ENCODE measurements at places on chromosomes 11 and 22.

DNA sequence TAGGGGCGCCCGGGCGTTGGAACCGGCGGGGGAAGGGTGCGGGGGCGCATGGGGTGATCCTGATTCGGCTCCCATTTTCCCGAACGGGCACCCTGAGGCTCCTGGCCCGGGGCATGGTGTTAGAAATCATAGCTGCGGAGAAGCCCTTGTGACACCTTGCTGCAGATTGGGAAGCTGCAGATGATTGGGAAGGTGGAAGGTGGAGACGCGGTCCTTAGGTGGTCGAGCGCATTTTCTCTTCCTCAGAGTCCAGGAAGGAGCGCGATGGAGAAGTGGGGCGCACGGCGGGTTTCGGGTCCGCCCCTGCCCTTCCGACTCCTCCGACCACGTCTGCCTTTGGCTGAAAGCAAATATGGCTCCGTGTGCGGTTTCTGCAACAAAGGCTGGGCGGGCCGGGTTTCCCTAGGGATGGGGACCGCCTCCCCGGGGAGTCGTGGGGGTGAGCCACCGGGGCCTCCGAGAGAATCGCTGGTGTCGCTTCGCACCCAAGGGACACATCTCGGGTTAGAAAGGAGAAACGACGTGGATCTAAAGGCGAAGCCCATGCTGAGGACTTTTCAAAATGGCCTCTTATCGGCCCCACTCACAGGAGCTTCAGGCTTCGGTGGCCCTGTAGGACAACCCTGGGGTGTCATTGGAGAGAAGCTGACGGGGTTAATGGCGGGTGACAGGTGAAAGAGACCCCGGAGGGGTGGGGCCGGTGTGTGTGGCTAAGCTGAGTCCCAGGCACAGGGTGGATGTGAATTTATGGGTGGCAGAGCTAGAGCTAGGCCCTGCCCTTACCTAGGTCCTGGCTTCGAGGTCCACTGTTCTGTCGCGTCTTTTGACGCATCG, 707 bp upstream of the FTH1 start:
- no peak for DNase-seq

GRCh38 chr11:19598456-19598855, 114.2 kb upstream of the NAV2 start:
- no peak for DNase-seq

GRCh38 chr11:67433536-67434394, 3.7 kb downstream of the PTPRCAP start:
- DNase-seq: no peak

DNA sequence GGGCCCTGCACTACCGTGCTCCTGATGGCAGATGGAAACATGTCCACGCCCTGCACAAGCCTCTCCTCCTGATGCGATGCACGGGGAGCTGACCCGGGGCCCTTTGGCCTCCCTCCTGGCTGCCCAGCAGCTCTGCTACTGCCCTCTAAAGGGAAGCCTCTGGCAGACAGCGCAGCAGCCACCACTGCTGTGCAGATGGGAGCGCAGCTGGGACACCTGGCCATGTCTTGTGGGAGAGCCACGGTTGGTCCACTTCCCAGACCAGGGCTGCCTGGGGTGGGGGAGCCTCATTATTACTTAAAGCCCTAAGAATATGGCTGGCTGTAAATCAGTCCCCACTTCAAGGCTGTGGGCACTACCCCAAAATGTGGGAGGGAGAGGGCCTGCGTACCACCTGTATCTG, 38.3 kb downstream of the TBX1 start:
- no peak for DNase-seq

DNA sequence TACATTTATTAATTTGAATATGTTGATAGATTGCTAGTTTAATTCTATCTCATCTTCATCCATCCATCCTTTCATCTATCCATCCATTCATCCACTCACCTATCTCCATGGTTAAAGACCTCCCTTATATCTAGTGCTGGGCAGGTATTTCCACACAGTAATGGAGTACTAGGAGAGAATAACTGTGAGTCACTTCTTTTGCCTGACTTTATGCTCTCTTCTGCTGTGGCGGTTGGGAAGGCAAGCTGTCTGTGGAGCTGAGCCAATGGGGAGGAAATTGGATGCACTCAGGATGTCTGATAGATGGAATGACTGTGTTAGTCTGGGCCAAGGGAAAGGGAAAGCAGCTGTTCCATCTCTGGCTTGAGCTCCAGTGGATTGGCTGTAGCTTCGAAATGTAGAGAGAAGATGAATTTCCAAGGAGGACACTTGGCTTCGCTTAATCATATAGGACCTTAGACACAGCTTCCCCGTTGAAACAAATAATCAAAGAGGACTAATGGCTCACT, 60.3 kb downstream of the NELL1 start:
- no peak for DNase-seq

GRCh38 chr22:25403811-25404471, 160.5 kb upstream of the GRK3 start:
- no peak for DNase-seq

DNA sequence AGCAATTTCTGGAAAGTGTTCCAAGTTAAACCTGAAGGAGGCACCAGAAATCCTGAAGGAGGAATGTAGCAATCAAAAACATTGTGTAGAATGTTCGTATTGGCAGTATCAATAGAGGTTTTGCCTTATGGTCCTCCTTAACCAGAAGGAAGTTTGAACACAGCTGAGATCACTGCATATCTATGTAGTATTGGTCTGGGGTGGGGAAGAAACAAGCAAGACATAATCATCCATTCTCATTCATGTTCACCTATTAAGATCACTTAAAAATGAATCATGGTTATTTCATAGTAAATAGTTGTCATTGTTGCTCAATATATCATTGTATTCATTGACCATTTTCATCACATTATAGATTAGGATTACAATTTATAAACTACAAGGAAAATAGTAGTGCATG, 160.5 kb downstream of the DDX10 start:
- no peak for DNase-seq

GRCh38 chr11:5713695-5714094, 22.6 kb upstream of the OR56B1 start:
- DNase-seq: no peak

DNA sequence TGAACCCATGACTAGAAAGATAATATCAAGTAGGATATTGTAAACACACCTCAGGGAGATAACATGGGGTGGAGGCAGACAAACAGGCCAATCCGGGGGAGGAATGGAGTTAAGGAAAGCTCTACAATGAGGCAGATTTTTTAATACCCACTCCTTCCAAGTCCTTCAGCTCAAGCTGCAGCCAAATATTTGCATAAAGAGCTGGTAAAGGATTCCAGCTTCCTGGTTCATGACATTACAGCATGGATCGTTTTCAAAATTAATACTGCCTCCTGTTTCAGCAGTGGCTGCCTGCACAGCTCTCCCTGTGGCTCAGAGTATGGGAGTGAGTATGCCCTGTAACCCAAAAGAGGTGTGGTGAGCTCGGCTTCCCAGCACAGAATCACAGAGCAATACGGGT, 5.1 kb downstream of the POU2AF3 start:
- no peak for DNase-seq

- DNase-seq: no peak
These were observed 67.7 kb downstream of the ARHGAP8 start for GRCh38 chr22:44819966-44820631.

GRCh38 chr11:132716037-132716436, 816.3 kb downstream of the OPCML start:
- no peak for DNase-seq

DNA sequence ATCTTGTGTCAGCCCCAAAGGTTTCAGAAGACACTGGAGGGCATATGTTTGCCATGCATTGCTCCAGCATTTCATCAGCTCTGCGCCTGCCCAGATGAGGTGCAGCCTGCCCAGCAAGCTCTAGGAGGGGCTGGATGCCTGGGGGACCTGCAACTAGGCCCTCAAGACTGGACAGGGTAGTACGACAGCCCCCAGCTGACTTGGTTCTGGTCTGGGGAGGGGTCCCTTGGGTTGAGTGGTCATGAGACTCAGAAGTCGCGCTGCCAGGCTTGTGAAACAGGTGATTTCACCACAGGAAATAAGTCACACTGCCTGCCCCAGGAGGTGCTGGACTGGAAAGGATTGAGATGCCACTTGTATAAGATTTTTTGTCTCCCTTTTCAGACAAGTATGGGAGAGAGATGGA, 23.4 kb downstream of the TPBGL start:
- DNase-seq: no peak

DNA sequence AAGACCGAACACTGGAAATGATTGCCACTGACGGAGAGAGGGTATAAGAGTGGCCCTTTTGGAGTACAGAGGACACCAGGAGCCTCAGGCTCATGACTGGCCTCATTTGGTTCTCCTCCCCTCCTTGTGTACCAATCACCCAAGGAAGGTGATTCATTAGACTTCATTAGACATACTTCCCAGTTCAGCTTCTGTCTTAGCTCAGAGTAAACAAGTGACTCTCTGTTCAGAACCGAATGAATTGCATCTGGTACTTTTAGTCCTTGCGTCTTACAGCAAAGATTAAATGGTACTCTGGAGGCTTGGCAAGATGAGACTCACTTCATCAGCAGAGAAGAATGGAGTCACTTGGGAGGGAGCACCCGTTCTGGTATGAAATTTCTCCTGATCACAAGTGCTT, 75.2 kb downstream of the ZNRF3 start:
- no peak for DNase-seq

DNA sequence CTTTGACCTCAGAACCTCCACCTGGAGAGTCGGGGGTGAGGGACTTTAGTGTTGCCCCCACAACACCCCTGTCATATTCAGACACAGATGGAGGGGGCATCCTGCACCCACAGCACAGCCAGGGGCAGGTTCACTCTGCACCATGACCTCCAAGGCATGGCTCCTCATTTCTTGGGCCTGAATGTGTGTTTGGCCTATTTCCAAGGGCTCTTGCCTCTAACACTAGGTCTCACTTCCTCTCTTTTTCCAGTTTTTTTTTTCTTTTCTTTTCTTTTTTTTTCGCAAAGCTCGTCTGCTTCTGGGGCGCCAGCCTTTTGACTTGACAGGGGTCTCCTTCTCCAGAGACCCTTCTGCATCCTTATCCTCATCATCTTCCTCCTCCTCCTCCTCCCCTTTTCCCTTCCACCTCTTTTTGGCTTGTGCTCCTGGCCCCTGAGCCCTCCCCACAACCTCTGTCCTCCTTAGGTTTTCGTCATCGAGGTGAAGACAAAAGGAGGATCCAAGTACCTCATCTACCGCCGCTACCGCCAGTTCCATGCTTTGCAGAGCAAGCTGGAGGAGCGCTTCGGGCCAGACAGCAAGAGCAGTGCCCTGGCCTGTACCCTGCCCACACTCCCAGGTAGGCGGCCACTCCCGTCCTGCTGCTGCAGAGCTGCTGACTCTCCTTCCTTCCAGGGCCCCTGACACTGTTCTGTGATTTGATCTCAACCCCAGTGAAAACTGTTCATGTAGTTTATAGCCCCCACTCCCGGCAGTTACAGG, 3.8 kb downstream of the NCF4 start:
- DNase-seq: no peak

DNA sequence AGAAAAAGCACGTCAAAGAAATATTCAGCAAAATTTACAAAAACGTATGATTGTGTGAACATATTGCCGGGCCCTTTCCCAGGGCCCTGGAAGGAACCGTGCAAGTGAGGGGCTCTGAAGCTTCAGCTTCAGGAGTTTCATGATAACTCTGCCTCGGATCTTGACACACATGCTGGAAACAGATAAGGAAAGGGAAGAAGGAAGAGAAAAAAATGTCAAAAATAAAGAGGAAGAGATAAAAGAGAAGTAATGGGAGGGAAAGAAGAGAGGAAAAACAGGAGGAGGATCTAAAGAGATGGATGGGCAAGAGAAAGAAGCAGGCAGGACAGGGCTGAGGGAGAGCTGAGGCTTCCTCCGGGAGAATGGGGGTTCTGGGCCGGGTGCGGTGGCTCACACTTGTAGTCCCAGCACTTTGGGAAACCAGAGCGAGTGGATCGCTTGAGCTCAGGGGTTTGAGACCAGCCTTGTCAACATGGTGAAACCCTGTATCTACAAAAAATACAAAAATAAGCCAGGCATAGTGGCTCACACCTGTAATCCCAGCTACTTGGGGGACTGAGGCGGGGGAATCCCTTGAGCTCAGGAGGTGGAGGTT, 2.7 kb upstream of the TMPRSS4 start:
- no peak for DNase-seq

- DNase-seq: no peak
These were observed 13.4 kb upstream of the KCNJ11 start for GRCh38 chr11:17401841-17402240.

DNA sequence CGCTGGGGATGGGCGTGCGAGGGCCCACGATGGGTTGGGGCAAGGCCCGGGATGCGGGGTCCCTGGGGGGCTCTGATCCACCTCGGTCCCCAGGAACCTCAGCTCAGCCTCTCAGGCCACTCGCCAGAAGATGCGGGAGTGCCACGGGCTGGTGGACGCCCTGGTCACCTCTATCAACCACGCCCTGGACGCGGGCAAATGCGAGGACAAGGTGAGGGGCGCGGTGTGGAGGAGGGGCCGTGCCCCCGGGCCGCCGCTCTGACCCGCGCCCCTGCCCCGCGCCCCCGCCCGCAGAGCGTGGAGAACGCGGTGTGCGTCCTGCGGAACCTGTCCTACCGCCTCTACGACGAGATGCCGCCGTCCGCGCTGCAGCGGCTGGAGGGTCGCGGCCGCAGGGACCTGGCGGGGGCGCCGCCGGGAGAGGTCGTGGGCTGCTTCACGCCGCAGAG, 6.3 kb downstream of the PKP3 start:
- no peak for DNase-seq

DNA sequence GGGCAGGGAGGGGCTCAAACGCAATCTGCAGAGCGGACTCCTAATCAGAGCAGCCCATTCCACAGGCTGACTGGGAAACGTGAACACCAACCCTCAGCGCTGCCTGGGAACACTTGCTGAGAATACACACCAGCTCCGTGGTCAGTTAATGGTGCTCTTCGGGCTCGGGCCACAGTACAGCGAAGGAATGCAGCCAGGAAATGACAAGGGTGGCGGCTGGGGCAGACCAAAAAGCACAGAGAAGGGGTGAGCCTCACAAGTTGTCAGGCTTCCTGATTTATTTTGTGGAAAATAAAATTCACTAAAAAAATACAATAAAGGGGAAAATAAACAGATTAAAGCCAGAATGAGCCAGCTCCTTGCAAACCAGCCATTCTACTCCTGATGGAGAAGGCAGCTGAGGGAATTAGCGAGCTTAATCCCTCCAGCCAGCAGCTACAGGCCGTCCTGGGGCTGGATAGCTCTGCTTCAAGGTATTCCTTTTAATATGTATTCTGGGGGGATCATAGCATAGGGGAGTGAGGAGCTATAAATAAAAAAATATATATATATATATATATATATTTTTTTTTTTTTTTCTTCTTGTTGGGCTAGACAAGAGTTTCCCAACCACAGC, 165.5 kb upstream of the NTM start:
- no peak for DNase-seq

DNA sequence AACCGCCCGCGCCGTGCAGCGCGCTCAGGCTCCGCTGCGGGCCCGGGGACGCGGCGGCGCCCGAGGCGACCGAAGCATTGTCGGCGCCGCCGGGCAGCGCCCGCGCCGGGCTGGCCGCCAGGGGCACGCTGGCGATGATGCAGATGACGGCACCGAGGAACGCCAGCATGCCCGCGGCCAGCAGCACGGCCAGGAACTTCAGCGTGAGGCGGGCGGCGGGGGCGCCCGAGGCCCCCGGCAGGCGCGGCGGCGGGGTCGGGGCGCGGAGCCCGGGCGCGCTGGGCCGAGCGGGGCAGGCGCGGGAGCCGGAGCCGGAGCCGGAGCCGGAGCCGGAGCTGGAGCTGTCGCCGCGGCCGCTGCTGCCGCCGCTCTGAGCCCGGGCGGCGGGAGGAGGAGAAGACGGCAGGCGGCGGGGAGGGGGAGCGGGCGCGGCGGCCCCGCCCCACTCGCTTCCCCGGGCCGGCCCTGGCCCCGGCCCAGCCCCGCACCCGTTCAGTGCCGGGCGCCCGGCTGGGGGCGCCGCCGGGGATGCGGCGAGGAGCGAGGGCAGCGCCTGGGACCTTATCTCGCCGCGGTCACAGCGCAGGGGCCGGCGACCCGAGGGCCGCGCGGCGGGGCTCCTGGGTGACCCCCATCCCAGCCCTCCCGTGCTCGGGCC, at the start of gene NPTXR:
Gene NPTXR (minus strand): TSS at position 372 of the 658 bp plus-strand sequence.
- peak; percentile 49 for DNase-seq
